Immature natural killer cell (primary cell): ENCODE measurements at places on chromosomes 1 and 21. TPM values are rescaled to one million over a fixed set of nuclear protein-coding genes. Genes with fewer than 3 reads are reported as not detected.

Gene GJB5
- polyA plus RNA-seq, result not detected

Gene ERICH3
- not detected for polyA plus RNA-seq

Gene LCE1D
- not detected for polyA plus RNA-seq

Gene PLEKHG5
- polyA plus RNA-seq, result not detected

Gene PLA2G2A
- polyA plus RNA-seq, result not detected

Gene OR6K3
- not detected for polyA plus RNA-seq
